ENCODE measurements at places on chromosomes 3 and 15.

DNA sequence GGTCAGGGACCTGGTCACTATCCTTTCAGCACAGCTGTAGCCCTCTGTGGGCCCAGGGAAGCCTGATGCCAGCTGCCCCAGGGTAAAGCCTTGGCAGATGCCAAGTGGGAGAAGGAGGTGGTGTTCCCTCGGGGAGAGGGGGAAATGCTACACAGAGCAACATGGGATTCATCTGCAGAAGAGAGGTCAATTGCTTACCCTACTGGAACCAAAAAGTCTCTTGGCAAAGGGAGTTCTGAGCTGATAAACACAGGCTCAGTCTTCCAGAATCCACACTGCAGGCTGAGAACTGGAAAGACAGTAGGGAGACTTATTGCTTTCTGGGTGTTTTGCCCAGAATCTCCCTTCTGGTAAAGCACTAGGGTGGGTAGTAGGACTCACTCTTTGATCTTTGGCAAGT is 100.1 kb upstream of the NEO1 start:
- no peak for DNase-seq

GRCh38 chr15:78257681-78258080 is 6.7 kb upstream of the DNAJA4 start:
- no peak for DNase-seq

- no peak for DNase-seq
These were observed 21.5 kb upstream of the NPTN start for GRCh38 chr15:73654659-73655058.

DNA sequence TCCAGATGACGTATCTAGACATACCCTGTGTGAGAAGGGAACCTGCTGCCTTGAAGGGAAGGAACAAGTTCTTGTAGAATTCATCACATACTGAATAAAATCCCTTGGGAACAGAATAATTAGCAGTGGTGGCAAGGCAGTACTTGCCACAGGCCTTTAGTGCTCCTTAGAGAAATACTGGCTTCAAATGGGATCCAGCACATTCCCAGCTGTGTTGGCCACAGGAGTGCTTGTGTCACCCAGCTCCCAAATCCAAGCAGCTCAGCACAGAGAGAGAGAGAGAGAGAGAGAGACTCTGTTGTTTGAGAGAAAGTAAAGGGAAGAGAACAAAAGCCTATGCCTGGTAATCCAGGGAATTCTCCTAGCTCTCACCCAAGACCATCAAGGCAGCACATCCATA is 969.0 kb upstream of the ALCAM start:
- DNase-seq: no peak

DNA sequence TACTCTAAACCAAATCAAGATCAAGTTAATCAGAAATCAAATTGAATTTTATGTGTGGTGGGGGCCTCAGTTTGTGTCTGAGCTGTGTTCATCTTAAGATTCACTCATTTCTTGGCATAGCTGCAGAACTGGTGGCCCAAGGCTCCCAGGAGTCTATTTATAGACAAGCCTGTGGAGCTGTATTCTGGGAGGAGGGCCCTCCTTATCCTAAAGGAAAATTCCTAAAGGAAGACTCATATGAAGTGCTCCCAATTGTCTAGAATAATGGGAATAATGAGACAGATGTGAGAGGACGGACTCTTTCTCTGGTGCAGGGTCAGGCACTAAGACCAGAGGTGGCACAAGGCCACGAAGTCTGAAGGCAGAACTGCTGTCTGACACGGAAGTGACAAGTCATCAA is 38.9 kb downstream of the C3orf85 start:
- DNase-seq: no peak

- DNase-seq: no peak
These were observed 19.6 kb downstream of the PLXNA1 start for GRCh38 chr3:127002195-127003174.

DNA sequence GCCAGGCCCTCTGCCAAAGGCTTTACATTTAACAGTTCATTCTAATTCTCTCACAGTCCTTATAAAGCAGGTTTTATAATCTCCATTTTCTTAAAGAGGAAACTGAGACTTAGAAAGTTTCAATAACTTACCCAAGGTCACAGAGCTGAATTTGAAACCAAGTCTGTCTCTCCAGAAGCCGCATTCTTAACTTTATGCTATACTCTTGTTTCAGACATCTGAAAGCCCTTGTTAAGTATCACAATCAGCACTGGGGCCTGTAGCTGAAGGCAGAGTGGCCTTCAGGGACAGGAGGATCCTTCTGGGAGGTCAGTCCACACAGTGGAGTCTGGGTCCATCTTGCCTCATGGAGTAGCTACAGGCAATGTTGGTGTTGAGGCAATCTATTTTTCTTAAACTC is 27.9 kb downstream of the LRRN1 start:
- DNase-seq: no peak

GRCh38 chr15:35244227-35244626 is 159.1 kb upstream of the NANOGP8 start:
- no peak for DNase-seq
